Stimulated activated CD4-positive, alpha-beta T cell treated with anti-CD3 and anti-CD28 coated beads, Interleukin-15, amount 100 ng/mL, for 24 hours (primary cell): ENCODE measurements at places on chromosomes 12 and 14.

DNA sequence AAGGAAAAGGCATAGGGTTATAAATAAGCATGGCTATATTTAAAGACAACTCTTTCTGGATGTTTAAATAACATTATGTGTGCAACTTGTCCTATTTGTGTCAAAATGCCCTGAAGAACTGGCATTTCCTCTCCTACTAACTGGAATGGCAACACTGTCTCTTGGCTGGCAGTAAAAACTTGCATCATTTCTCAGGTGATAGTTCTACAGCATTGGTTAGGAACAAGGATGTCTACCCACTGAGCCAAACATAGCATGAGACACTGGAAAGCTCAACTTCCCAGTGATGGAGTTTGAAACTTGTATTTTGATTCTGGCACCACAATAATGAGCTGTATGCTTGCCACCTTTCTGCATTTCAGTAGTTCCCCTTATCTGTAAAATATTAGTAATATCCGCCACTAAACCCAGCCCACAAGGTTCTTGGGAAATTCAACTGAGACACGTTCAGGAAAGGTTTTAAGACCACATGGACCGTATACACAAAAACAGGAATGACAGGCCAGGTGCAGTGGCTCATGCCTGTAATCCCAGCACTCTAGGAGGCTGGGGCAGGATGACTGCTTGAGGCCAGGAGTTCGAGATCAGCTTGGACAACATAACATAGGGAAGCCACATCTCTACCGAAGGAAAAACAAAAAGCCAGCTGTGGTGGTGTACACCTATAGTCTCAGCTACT is 5.1 kb downstream of the SLC38A2 start:
- DNase-seq = no peak

DNA sequence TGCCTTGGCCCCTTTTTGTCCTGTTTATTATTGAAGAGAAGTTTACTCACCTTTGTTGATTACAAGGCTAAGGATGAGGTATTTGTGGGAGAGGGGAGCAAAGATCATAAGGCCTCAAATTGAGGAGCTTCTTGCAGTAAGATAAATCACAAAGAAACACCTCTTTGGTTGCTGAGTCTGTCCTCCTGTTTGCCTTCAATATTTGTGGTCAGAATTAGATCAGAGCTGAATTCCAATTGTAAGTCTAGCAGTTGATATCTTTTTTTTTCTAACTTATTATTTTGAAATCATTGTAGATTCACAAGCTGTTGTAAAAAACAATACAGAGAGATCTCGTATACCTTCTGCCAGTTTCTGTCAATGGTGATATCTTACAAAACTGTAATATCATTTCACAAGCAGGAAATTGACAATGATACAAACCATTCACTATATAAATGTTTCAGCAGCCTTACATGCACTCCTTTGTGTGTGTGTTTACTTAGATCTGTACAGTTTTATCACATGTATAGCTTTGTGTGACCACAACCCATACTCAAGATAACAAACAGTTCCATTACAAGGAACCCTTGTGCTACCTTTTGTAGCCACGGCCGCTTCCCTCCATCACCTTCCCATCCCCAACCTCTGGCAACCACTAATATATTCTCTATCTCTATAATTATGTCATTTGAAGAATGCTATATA is 97.4 kb downstream of the KICS2 start:
- no peak for DNase-seq

DNA sequence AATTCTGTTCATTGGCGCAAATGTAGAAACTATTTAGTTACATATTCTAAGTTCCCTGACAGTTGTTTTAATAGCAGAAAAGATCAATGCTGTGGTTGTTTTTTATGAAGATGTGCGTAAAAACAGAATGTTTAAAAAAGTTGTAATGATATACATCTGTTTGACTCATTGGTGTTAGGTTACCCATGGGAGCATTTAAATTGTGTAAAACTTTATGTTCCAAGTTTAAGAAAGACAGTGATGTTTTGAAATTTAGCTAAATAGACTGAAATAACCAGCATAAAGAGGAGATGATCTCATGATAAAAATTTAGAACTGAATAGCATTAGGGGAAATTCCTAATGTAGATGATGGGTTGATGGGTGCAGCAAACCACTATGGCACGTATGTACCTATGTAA is 3.6 kb downstream of the PELI2 start:
- DNase-seq = no peak

- DNase-seq = no peak
Observed at GRCh38 chr12:108066583-108067577, 62.2 kb upstream of the WSCD2 start.
